ENCODE measurements at places on chromosomes 13 and 19. TPM values are rescaled to one million over a fixed set of nuclear protein-coding genes. Genes with fewer than 3 reads are reported as not detected.

DNA sequence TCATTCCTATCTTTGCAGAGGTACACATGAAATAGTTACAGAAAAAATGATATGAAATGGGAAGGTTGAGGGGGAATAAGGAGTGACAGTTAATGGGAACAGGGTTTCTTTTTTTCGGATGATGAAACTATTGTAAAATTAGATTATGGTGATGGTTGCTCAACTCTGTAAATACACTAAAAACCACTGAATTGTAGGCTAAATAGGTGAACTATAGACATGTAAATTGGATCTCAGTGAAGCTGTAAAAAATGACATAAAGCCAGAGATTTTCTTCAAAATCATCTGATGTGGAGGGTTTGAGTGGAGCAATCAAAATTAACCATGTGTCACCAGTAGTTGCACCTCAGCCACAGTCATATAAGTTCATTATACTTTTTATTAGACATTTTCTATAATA, 6.6 kb upstream of the FLT3 start:
- DNase-seq = no peak

DNA sequence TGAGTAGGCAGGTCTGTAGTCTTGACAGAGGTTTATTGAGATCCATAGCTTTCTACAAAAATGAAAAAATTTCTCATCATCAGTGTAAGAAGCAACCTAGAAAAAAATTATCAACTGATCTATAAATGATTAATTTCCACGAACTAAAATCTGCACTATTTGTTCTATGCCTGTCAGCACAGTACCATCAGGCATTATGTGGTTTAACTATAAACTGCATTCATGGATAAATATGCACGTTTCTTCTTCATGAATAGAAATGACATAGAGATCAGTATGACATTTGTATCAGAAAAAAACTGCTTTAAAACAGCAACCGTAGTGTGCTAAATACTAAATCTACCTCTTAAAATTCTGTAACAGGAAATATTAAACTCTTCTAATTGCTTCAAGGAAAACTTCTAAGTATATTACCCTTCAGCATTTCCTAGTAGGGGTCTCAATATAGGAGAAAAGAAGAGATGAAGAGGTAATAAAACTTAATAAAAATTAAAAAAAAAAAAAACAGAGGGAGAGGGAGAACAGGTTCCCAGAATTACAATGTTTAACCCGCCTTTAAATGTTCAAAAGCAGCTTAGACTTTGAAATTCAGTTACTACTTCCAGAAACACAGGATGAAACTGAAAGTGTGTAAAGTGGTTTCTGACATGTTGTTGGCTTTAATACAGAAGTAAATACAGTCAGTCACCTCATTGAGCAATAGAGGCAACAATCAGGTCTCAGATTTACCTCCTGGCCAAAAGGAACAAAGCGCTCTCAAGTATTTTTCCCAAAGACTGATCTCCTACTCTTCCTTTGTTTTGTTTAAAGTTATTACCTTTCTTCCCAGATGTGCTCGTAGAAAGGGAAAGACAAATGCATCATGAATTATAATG, 144.4 kb downstream of the DIAPH3 start:
- DNase-seq = no peak

DNA sequence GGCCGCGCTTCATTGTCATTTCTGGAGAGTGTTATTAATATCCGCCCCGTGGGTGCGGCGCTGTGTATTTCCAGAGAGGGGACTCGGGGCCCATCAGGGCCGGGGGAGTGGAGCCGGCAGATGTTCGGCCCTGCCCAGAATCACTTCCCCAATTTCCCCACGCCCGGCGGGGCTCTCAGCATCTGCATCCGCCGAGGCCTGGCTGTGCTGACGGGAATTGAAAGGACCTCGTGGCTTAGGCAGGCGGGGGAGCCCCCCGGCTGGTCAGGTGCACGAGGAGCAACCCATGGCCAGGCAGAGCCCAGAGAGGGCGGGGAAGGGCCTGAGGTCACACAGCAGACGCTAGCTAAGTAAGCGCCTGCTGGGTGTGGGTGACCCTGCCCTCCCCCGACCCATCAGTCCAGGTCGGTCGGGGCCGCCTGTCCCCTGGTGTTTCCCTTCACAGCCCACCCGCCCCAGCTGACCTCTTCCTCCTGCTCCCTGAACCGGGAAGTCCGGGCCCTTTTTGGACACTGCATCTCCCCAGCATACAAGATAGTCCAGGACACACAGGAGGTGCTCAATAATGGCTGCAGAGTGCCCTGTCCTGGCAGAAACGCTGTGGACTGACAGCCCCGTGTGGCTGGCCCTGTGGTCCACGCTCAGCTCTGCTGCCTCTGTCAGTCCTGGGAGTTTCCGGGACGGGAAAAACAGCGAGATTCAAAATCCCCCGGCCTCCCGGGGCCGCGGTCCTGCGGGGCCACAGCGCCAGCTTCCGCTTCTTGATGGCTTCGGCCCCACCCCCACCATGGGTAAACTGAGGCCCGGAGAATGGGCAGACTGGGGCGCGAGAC, 22.1 kb downstream of the ARID3A start:
- DNase-seq = no peak

DNA sequence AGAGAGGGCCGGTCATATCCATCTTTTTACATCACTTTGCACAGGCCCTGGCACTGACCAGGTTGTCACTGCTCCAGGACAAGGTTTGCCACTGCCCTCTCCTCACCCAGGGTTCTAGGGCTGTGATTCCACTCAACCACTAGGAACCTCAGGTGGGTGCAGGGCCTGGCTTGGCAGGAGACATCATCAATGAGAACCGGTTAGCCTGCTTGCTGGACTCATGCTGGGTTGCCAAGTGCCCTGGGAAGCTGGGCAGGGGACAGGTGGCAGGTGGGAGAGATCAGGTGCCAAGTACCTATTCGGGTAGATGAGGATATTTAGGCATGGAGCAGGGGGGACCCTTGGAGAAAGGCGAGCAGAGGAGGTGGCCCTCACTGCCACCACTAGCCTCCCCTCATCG, 4.2 kb upstream of the CERS4 start:
- no peak for DNase-seq

HS6ST3 gene
- total RNA-seq = not detected

DNA sequence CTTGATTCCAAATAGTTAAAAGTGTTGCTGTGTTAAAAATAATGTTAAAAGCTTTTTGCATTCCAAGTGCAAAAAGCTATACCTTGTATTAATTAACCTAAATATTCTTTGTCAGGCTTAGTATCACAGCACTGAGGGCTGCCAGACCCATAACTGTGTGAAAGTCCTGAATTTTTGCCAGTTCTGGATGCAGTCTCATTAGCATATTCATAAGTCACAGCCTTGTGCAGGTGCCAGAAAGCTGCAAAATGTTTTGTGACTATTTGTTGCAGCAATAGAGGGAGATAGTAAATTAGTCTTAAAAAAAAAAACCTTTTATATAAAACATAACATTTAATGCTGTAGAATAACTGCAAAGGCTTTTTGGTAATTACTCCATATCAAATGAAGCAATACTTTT, 56.6 kb downstream of the SLITRK1 start:
- DNase-seq = no peak

DNA sequence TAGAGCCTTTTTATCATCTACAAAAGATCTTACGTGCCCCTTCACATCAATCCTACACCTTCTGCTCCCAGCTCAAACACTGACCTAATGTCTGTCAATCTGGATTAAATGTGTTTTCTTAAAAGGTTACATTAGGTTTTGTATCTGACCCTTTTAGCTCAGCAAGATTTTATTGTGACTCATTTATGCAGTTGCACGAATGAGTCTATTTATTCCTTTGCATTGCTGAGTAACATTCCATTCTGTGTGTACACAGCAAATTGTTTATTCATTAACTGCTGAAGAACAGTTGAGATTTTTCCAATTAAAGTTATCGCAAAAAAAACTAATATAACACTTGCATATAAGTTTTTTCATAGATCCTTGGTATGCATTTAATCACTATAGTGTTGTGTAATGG, 253.9 kb upstream of the GPC6 start:
- DNase-seq = no peak

- DNase-seq = no peak
Observed at GRCh38 chr13:112078879-112079531, 12.1 kb downstream of the SOX1 start.

FUZ gene
- total RNA-seq = 24.2 TPM

GRCh38 chr19:18894254-18895037, 1.5 kb downstream of the CERS1 start:
- no peak for DNase-seq

DNA sequence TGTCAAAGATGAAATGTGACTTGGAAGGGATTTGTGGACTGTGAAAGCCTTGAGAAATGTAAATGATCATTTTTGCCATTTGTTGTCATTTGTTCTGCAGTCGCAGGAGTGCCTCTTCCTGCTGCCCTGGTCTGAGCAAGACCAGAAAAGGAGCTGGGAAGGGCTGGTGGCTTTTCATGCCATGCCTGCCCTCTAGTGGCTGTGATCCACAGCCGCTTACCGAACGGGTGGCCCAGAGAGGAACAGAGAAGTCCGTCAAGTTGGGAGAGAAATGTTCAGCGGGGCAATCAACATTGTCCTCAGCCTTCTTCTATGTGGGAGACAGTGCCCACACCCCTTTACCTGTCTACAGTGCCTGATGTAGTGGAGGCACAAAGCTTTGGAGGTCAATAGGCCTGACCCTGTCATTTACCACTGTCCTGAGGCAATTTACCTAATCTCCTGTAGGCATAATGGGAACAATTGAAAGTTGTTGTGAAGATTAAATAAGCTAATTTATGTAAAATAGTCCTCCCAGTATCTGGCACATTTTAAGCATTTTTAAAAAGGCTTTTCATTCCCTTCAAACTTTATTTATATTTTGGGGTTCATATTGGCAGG, 224.5 kb downstream of the B3GLCT start:
- DNase-seq = peak; percentile 69

DNA sequence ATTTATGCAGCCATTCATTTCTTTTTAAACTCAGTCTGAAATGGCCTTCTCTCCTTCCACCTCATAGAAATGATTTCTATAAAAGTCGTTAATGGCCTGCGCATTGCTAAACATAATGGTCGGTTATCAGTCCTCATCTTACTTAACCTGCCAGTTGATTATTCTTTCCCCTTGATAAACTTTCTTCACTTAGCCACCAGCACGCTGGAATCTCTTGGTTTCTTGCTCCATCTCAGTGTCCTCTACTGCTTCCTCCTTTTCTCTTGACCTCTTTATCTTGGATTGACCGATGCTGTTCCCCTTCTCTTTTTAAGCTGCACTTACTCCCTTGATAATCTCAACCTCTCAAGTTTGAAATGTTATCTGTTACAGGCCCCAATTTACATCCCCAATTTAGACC, 12.2 kb upstream of the CLC start:
- no peak for DNase-seq

ACP7 gene
- not detected for total RNA-seq
